ENCODE measurements at places on chromosomes 13 and 19.

- no peak for DNase-seq
Measured at GRCh38 chr13:39682788-39683187, 27.3 kb downstream of the COG6 start.

DNA sequence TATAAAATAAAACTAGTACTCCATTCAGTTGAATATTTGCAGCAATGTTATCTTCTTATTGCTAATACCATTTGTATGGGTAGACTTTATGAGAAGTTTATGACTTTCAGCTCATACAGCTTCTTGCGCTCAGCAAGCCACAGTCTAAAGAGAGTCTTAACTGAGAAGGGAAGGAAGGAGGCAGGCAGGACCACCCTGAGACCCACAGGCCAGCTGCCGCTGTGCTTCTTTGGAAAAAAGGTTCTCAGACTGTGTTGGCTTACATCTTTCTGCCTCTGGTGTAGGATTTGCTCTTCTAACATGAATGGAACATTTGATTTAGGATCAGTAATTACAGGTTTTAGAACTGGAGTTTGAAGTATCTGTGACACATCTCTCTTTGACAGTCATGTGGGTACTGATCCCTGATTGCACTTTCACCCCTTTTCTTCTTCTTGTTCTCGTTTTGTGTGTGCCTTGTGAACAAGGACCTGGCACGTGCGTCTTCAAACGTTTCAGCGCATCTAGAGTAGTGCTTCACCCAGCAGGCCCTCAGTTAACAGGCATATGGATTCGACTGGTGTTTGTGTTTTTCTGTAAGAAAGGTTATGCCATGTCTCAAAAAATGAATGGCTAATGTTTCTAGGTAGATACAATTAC lies 7.1 kb upstream of the GPR18 start:
- DNase-seq: no peak

GRCh38 chr19:11551603-11552235 lies 7.3 kb downstream of the ELOF1 start:
- DNase-seq: no peak

DNA sequence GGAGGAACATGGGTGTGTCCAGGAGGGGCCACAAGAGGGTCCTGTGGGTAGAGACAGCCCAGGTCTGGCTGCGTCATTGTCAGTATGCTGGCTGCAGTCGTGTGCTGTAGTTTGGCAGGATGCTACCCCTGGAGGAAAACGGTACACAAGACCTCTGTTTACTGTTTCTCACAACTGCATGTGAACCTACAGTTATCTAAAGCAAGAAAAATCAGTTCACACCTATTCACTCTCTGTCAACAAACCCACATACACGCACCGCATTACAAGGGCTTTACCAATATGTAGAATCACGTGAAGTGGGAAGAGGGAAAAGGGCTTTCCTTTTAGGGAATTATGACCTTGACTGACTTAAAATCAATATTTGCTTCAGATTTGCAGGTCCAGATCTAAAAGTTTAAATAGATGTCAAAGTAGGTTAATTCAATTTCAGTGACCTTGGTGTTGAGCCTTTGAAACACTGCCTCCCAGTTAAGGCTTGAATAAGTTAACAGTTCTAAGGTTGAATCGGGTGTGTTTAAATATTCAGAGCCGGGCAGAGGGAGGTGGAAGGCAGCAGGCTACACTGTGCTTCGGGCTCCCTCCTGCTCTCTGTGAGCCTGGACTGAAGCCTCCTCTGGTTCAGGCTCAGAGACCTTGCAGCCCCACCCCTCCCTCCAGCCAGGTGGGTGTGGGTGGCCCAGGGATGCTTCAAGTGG lies 17.2 kb upstream of the MCF2L start:
- DNase-seq: no peak

GRCh38 chr13:78420814-78421213 lies 182.5 kb downstream of the POU4F1 start:
- DNase-seq: no peak

DNA sequence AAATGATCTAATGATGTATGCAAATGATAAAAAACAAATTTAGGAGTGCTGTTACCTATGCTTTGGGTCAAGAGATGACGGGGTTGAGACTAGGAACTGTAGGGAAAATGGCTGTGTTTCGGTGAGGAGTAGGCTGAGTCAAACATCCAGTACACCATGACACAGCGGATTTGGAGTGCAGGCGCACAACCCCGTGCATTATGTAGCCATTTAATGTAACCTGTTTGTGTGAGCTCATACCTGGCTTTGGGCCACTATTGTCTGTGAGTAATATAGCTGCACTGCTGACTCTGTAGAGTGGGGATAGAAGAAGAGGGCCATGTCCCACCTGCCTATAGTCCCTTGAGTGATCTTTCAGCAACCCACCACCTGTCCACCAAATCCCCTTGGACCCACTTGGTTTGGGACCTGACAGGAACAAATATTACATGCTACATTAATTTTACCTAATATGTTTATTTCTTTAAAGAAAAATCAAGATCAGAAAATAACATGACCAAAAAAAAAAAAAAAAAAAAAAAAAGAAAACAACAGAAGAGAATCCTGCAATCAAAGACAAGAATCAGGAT lies 95.5 kb upstream of the KLHL1 start:
- no peak for DNase-seq

- no peak for DNase-seq
Measured at GRCh38 chr19:33108161-33108560, 23.8 kb upstream of the WDR88 start.

GRCh38 chr13:20769091-20769490 lies 4.7 kb downstream of the EEF1AKMT1 start:
- no peak for DNase-seq

- no peak for DNase-seq
Measured at GRCh38 chr13:105908586-105908985, 626.9 kb downstream of the EFNB2 start.

- peak; percentile 12 for DNase-seq
Measured at GRCh38 chr13:20492641-20493040, 33.0 kb downstream of the CRYL1 start.

DNA sequence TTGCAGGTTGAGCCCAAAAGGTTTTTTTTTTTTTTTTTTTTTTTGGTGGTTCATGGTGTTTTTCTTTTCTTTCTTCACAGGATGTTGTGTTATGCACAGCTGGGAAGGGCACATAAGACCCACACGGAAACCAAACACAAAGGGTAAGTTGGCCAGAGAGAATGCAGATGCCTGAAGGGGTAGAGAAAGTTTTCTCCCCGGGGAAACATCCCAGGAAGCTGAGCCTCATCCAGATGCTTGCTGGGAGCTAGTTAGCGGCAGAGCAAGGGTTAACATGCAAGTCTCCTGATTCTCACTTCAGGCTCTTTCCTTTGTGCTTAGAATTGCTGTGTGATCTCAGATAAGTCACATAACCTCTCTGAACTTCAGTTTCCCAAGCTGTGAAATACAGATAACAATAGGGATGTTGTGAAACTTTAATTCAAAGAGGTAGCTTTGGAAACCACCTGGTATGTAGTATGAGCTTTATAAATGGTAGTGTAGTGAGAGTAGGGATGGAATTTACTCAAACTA lies 3.1 kb downstream of the ADGRE1 start:
- DNase-seq: peak; percentile 29

- DNase-seq: no peak
Measured at GRCh38 chr19:55451965-55452748, 9.1 kb upstream of the SHISA7 start.

DNA sequence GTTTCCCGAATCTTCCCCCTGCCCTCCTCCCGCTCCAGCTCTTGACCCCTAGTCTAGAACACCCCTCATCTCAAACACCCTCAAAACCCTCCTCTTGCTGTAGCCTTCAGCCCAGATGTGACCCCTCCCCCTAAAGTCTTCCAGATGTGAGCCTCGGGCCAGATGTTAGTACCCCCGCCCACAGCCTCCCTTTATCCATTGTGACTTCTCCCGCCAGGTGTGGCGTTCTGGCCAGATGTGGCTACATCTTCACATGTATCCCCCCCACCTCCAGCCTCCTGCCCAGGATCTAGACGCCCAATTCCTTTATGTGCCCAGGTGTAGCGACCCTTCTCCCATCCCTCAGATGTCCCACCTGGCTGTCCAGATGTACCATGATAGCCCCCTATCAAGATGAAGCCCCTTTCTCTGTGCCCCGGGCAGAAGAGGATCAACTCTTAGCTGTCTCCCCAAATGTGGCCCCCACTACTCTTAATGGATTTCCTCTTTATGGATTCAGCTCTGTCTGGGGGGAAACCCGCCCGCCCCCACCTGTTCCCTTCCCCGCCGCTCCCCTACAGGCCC lies 517 bp upstream of the LTBP4 start:
- DNase-seq: no peak

GRCh38 chr13:51796546-51796945 lies 7.4 kb downstream of the DHRS12 start:
- DNase-seq: no peak

- DNase-seq: peak; percentile 39
Measured at GRCh38 chr19:42441049-42441445, 1.7 kb downstream of the CXCL17 start.

DNA sequence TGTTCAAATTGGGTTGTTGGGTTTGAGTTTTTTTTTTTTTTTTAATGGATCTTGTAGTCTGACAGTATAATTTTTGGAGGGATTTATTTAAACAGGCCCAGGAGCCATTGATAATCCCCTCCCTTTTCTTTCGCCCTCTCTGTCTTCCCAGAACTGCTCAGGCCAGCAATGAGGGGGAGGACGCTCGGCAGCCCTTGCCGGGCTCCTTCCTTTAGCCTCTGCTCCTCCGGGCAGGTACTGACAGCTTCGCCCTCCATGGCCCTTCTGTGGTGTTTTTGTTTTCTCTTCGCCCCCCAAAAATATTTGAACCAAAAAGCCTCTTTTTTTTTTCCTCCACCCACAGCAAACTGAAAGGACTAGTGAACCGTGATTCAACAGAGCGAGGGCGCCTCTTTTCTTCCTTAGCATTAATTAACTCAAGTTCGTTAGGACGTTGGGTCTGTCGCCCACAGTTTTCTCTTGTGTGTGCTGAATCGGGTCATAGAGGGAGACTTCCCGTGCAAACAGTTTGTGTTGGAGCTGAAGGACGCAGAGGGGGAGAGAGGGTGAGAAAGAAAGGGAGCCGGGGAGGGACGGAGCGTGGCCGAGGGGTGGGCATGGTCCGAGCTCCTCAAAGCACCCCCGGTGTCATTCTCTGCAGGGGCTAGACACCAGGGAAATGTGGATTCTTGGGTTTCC lies 21.5 kb downstream of the NFIX start:
- no peak for DNase-seq

- no peak for DNase-seq
Measured at GRCh38 chr13:39129213-39129612, 91.0 kb downstream of the NHLRC3 start.

- no peak for DNase-seq
Measured at GRCh38 chr13:113423520-113424163, 29.6 kb downstream of the ADPRHL1 start.
